ENCODE measurements at places on chromosomes 12 and 14.
A peak's percentile ranks its signal among the peaks of the same experiment; 100 is the strongest.

- no peak for DNase-seq
These were observed 186.0 kb upstream of the BCL2L14 start for GRCh38 chr12:11884706-11885105.

- no peak for DNase-seq
These were observed 12.2 kb downstream of the MMP14 start for GRCh38 chr14:22848351-22849164.

DNA sequence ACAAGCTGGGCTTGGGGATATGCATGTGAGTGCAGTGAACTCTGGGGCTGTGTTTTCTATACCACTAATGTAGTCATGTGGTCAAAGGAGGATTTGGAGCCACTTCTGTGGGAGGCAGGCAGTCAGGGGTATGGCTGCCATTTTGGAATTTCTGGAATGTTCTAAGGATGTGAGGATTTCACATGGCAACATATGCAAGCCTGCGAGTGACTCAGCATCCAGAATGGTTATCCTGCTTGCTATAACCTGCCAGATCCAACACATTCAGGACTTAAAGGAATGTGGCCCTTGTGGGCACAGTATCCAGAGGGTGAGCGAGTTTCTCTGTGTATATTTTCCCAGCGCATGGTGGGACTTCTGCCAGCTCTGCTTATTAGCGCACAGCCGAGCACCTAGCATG is 249.2 kb upstream of the PWP1 start:
- no peak for DNase-seq

DNA sequence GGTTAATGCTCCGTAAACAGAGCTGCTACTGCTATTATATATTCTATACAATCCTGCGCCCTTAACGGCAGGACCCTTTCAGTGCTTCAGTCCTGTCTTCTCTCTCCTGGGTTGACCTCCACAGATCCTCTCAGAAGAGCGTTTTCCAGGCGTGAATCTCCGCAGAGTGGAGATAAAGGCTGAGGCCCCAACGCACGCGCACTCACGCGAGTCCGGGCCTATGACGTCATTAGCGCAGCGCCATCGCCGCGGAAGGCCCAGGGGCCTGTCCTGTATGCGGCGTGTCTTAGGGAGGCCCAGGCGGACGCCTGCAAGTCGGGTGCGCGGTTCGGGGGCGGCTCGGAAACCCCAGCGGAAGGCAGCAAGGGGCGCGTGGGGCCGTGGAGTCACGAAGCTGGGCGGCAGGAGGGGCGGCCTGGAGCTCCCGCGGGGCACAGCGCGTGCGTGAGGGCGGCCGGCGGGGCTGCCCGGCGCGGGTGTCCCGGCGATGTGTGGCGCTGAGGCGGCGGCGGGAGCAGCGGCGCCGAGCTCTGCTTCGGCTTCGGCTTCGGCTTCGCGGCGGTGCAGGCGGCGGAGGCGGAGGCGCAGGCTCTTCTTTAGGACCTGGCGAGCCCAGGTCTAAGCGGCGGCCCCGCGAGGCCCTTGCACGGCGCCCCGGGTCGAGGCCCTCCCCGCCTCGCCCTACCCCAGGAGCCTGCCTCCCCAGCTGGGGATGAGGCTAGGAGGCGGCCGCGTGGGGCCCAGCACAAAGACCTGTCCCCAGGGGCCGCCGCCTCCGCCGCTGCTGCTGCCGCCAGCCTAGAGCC is at the start of gene MAPKAPK5:
Gene MAPKAPK5 (plus strand): TSS at position 479 of the 806 bp plus-strand sequence. CDS start 506 bp downstream, outside the sequence.
- DNase-seq, result peak; percentile 93

GRCh38 chr12:49867570-49868341 is 24.9 kb upstream of the BCDIN3D start:
- no peak for DNase-seq

DNA sequence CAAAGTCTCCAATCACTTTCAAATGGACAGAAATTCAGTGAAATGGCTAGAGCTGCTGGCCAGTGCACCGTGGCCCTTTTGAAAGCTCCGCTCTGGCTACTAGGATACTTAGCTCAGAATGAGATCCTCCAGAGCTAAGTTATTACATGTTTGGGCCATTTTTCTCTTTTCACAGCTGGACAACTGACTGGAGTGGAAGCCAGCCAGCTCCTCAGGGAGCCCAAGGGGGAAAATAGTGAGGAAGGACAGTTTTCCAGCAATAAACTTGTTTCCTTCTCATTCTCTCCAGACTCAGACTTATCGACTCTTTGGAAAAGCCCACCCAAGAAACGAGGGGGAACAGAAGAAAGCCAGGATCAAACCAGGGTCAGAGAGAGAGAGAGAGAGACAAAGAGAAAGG is 266.0 kb downstream of the KSR2 start:
- DNase-seq, result no peak

DNA sequence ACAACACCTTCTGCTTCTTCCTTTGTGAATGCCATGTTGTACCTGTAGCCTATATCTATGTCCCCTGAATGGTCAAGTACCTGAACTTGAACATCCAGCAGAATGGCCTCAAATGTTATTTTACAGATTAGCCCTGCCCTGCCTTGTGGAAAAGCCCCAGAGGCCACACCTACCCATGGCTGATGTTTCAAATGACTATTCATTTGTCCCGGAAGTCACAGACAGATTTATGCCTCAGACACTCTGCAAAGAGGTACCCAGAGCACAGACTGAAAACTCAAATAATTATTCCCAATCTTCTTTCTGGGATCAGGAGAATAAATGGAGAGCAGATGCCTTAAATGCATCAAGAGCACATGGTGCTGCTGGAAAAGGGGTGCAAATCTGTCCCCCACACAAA is 13.0 kb upstream of the DPF3 start:
- DNase-seq, result no peak

GRCh38 chr12:25384893-25385248 is 134.1 kb upstream of the KRAS start:
- DNase-seq, result no peak

GRCh38 chr14:98477935-98478334 is 794.1 kb downstream of the BCL11B start:
- DNase-seq, result no peak

GRCh38 chr12:49503674-49504180 is 35.1 kb upstream of the KCNH3 start:
- DNase-seq, result no peak
